GM19239 (cell line): ENCODE measurements at places on chromosomes 6 and 20.
A peak's percentile ranks its signal among the peaks of the same experiment; 100 is the strongest.

DNA sequence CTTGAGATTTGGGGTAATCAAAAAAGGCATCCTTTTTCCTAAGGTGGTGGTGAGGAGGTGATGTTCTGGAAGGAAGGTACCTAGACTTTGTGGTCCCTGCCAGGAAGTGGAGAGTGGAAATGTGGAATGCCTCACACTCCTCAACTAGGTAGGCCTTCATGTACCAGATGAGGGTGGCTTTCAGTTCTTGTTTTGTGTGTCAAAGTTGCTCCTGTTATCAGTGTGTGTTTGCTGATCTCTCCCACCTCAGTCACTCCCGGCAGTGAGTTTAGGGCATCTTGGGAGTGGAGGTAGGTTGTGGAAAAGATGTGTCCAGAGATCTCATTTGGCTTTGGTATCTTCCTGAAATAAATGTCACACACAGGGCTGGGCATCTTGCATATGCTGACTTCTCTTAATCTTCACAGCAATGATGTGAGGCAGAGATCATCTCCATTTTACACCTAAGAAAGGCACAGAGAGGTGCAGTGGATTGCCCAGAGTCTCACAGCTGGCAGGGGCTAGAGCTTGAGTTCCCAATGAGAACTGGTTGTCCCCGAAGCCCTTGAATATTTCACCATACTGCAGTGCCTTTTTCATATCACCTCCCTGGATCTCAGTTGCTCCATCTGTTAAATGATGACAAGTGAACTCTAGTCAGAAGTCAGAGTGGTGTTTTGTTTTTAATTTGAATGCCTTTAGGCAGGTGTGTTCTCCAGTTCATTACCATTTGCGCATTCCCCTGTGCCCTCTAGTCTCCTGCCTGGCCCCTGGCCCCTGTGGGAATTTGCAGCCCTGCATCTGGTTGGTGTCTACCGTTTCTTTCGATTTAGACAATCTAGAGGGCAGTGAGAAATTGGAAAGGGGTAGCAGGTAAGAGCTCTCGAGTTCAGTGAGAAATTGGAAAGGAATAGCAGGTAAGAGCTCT lies 2.9 kb downstream of the PKIG start:
- no peak for DNase-seq

DNA sequence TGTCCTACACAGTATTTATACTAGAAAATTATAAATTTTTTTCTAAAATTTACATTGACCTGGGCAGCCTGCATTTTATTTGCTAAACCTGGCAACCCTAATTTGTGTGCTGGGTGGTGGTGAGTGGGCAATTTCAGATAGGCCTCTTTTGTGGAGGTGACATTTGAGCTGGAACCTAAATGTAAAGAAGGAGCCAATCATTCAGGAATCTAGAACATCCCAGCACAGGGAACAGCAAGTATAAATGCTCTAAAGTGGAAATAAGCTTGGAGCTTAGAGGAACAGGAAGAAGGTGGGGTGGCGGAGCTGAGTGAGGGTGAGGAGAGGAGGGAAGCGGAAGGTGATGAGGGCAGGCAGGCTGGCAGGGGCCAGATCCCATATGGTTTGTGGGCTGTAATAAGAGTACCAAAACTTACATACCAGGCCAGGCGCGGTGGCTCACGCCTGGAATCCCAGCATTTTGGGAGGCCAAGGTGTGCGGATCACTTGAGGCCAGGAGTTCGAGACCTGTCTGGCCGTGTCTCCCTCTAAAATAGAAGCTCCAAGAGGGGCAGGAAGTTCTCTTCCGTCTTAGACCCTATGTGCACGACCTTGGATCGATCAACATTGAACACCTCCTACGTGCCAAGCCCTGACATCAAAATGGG lies 549 bp upstream of the CSE1L start:
- no peak for DNase-seq

DNA sequence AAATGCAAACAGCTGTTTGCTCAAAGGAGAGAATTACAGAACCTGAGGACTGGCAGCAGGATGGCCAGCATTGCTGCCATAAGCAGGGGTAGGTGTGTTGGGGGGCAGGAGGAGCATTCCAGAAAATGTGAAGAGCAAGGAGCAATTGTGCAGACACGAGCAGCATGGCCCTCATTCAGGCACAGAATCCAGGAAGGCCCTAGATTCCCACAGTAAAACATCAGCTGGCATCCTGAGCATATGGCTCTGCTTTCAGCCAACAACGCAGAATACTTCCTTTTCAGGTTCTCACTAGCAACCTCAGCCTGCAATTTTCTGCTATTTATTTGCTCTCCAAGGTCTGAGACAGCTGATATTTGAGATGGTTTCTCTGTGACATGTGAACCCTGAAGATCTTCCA lies 243.4 kb upstream of the POU3F2 start:
- no peak for DNase-seq

GRCh38 chr6:5638666-5639065 lies 368.1 kb downstream of the NRN1 start:
- DNase-seq, result no peak

GRCh38 chr6:131136021-131136786 lies 937 bp downstream of the AKAP7 start:
- DNase-seq, result no peak

- peak; percentile 29 for DNase-seq
Measured at GRCh38 chr6:117483645-117484016, 1.2 kb downstream of the DCBLD1 start.

GRCh38 chr6:117538615-117539014 lies 56.1 kb downstream of the DCBLD1 start:
- DNase-seq, result no peak

- no peak for DNase-seq
Measured at GRCh38 chr20:56395166-56395565, 2.7 kb downstream of the CSTF1 start.

DNA sequence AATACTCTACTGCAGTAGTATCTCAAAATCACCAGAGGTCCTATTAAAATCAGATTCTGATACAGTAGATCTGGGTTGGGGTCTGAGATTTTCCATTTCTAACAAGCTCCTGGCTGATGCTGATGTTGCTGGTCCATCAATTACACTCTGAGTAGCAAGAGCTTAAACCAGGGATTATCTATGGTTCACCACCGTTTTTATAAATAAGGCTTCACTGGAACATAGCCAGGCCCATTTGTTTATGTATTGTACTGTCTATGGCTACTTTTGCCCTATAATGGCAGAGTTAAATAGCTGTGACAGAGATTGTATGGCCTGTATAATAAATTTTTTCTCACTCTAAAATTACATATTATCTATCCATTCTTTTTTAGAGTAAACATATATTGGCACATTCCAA lies 53.0 kb downstream of the NUDT3 start:
- DNase-seq, result no peak

- no peak for DNase-seq
Measured at GRCh38 chr20:51631011-51631950, 88.8 kb upstream of the NFATC2 start.

- DNase-seq, result no peak
Measured at GRCh38 chr20:47854687-47855212, 69.5 kb upstream of the SULF2 start.

DNA sequence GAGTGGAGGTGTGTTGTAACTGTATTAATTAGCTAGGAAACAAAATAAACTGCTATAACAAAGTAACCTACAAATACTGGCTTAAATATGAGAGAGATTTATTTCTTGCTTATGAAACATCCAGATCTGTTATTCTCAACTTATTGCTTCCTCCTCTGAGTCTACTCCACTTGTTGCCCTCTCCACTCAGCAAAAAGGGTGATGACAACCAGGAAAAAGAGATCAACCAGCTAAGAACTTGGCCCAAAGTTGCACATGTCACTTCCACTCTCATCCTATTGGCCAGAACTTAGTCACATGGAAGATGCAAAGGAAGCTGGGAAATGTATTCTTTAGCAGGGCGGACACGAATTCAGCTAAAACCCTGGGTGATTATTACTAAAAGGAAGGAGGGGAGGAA lies 5.2 kb upstream of the TP53RK start:
- DNase-seq, result no peak

DNA sequence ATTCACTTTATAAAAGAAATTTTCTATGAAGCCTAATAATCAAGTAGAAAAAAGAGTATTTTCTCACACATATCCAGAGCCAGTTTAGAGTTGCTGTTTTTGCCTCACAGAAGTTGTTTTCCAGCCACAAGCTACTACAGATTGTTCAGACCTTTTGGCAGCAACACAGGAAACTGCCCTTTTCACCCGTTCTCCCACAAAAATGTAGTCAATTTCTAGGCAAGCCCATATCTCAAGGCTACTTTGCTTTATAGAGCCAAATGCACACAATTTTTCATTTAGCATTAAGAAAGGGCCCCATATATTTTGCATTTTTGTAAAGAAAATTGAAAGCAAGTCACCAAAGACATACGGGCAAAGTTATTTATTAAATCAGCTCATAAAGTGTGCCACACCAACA lies 49.5 kb downstream of the EPB41L2 start:
- DNase-seq, result no peak

DNA sequence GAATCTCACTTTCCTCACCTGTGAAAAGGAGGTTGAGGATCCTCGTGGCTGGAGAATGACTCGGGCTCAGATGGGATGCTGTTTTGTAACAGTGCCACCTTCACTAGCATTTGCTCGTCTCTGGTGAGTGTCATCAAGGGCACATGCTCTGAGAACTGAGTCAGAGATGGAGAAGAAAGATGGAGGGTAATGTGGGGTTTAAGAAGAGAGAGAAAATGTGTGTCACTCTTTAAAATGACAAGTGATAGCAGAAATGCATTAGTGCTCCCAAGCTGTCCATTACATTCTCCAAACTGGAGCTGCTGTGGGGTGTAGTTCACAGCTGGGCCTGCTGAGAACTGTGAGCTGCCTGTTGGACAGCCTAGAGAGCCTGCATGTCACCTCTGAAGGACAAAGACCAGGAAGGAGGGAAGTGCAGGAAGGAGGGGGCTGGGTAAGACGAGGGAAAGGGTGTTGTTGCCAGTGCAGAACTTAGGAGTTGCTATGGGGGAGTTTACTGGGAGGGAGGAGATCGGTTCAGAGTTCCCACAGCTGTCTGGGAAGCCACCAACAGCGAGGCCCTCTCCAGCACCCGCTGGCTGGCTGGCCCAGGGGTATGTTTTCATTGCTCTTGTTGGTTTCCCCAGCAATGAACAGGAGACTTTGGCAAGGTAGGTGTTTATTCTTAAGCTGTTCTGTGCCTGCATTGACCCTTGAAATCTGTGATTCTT lies 19.8 kb downstream of the GMPR start:
- DNase-seq, result no peak

DNA sequence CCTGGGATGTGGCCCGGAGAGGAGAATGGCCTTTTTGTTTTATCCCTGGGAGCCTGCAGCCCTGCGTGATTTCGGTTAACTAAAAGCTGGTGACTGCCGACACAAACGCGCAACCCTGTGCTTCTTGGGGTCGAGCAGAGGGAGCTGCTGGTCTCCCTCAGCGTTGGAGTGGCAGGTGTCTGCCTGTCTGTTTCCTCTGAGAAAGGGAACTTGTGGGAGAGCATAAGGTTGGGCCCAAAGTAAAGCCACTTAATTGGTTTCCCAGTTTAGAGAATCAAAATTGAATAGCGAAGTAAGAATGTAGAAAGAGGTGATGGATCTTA lies 500 bp downstream of the LTV1 start:
- no peak for DNase-seq

- no peak for DNase-seq
Measured at GRCh38 chr6:90955246-90955645, 368.4 kb upstream of the MAP3K7 start.

GRCh38 chr6:118042855-118043254 lies 135.8 kb downstream of the SLC35F1 start:
- DNase-seq, result no peak

DNA sequence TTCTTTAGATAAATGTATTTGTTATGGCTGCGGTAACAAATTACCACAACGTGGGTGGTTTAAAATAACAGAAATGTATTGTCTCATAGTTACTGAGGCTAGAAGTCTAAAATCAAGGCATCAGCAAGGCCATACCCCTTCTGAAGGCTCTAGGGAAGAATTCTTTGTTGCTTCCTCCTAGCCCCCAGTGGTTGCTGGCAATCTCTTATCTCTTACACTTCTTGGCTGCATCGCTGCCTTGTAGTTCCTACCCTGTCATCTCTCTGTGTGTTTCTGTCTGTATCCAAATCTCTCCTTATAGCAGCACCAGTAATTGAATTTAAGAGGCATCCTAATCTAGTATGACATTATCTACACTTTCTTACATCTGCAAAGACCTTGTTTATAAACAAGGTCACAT lies 534.7 kb downstream of the PHF3 start:
- DNase-seq, result no peak

GRCh38 chr6:39344821-39345280 lies 22.3 kb upstream of the KCNK16 start:
- no peak for DNase-seq

- DNase-seq, result no peak
Measured at GRCh38 chr6:131950767-131951575, at the start of gene CCN2. Gene CCN2, minus strand, starts transcription at chr6:131951372. Its CDS starts 200 bp downstream, at chr6:131951172.

- no peak for DNase-seq
Measured at GRCh38 chr6:42025845-42026243, 24.5 kb upstream of the TAF8 start.

DNA sequence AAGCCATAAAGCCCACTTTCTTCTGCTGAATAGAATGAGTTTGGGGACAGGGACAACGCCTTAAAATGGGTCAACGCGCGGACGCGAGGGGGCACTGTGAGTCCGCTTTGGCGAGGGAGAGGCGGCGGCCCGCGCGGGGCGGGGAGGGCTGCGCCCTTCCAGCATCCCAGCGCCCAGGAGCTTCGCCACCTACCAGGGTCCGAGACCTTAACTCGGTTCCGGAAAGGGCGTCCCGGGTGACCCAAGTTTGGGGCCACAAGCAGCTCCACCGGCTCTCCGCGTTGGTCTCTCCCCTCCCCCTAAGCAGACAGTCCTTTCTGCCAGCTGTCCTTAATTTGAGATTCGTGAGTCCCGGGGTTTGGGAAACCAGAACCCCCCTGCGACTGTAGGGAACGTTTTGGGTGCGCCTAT lies 1.8 kb upstream of the SAMD5 start:
- peak; percentile 58 for DNase-seq
